ENCODE measurements at places on chromosomes 16 and 17. TPM values are rescaled to one million over a fixed set of nuclear protein-coding genes. Genes with fewer than 3 reads are reported as not detected.

DNA sequence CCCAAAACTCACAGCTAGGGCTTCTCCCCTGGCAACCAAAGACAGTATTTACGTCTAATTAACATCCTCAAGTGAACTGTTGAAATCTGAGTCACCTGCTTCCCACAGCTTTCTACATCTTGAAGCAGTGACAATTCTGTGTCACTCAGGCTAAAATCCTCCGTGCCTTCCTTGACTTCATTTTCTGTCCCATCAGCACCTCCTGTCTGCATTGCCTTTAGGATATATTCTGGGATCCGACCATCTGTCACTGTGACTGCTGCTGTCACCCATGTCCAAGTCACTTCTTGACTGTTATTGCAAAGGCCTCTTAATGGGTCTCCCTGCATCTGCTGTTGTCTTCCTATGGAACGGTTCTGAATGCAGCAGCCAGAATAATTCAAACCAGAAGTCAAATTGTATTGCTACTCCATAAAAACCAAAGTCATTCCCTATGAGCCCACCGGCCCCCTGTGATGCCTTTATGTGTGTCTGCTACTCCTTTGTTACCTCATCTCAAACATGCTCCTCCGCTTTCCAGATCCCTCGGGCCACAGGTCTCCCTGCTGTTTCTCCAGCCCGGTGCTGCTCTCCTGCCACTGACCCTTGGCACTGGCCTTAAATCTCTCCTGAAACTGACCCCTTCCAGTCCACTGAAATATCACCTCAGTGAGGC is 56.9 kb downstream of the WWP2 start:
- DNase-seq, result no peak

The CMTM2 gene
- not detected for total RNA-seq

The TPSD1 gene
- total RNA-seq, result not detected

DNA sequence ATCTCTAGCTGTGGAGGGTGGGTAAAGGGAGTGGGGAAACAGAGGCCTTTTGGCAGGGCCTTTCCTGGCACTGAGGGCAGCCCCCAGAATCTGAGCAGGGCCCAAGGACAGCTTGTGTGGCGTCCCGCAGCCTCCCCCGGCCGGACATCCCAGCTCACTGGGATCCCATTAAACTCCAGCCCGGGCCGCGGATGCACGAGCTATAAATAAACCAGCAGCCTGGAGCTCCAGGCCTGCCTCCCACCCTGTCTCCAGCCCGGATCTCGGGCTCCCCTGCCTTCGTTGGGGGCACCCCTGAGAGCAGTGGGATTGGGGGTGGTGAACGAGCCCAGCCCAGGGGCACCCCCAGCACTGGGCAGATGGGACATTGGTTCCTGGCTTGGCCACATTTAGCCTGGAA is 13.8 kb upstream of the AATK start:
- DNase-seq, result no peak

GRCh38 chr16:14420721-14421488 is 209.2 kb downstream of the PARN start:
- no peak for DNase-seq

DNA sequence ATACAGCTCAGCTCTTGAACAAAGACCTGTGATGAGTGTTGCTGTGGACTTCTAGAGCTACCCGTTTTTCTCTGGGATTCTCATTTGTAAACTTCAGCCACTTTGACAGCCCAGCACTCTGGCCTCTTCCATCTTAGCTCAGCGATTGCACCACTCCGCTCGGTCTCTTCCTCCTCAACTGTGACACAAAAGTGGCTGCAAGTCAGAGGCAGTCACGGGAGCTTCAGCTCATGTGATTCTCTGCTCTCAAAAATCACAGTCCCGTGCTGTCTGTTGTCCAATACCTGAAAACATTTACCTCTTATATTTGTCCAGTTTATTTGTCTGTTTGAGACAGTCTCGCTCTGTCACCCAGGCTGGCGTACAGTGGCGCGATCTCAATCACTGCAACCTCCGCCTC is 75.7 kb upstream of the DNAH17 start:
- no peak for DNase-seq

The DCTN5 gene
- 63.4 TPM for total RNA-seq

GRCh38 chr17:44053125-44053872 is 13.2 kb downstream of the LSM12 start:
- DNase-seq, result peak; percentile 20

The TERF2IP gene
- total RNA-seq, result 65.4 TPM

GRCh38 chr17:46783031-46783593 is 35.4 kb downstream of the WNT3 start:
- no peak for DNase-seq

- peak; percentile 94 for DNase-seq
Observed at GRCh38 chr16:48082516-48082915, 73.3 kb downstream of the ABCC12 start.

The ABCC12 gene
- not detected for total RNA-seq

The TBX4 gene
- 0.42 TPM for total RNA-seq

DNA sequence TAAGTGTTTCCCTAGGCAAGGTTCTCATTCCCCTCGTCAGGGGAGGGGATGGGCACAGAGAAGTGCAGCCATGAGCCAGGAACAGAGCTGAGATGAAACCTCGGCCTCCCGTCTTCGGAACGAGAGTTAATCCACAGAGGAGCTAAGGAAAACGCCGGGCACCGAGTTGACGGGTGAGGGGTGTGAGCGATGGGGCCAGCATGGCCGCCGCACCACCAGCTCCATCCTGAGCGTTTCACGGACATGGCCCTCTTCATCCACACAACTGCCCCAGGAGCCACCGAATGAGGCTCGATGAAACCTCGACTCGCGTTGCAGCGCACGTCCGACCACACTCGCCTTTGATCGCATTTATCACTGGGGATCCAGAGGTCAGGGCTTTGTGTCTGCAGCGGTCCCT is 21.5 kb downstream of the CA5A start:
- DNase-seq, result no peak

All from M059J (cell line).